ENCODE measurements at places on chromosomes 6 and 20.
A peak's percentile ranks its signal among the peaks of the same experiment; 100 is the strongest.

- no peak for DNase-seq
Measured at GRCh38 chr6:163406366-163406765, 8.2 kb upstream of the QKI start.

DNA sequence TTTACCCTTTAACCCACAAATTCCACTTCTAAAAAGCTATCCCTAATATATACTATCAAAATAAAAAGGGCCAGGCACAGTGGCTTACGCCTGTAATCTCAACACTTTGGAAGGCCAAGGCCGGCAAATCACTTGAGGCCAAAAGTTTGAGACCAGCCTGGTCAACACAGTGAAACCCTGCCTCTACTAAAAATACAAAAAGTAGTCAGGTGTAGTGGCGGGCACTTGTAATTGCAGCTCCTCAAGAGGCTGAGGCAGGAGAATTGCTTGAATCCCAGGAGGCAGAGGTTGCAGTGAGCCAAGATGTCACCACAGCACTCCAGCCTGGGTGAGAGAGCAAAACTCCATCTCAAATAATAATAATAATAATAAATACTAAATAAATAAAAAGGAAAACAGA is 82.5 kb downstream of the TRIM27 start:
- no peak for DNase-seq

- peak; percentile 76 for DNase-seq
Measured at GRCh38 chr20:362271-363254, 15.7 kb downstream of the NRSN2 start.

DNA sequence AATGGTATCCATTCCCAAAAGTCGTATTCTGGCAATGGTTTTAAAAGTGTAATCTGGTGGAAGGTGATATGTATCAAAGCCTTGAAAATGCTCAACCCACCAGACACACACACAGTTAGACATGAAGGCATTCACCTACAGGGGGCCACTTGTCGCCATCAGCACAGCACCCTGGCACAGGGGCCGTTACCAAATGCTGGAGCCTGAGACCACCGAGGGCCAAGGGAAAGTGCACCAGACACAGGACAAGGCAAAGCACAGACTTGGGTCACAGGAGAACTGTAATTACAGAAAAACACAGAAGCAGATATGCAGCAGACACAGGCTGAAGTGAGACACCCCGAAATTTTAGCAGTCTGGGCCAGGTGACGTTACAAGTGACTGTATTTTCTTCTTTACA is 9.3 kb downstream of the TAF4 start:
- no peak for DNase-seq

GRCh38 chr20:12391099-12391498 is 473.4 kb downstream of the BTBD3 start:
- no peak for DNase-seq

- peak; percentile 74 for DNase-seq
Measured at GRCh38 chr6:119350952-119351372, 1.4 kb upstream of the MAN1A1 start.
